GM06990 (cell line): ENCODE measurements at places on chromosomes 3 and 15.

DNA sequence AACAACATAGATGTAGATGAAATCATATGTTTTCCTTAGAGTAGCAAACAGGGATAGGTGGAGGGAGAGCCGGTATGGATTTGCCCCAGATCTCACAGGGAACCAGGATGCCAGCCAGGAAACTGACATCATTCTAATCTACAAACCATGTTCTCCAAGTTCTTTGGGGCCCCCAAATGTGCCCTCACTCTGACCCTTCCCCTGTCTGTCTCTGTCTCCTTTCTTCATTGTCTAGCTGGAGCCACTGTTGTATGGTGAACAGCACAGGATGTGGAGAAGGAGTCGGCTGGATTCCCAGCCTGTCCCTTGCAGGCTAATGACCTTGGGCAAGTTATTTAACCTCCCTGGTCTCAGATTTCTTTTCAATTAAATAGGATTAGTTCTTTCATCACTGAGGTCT, 962 bp downstream of the ATP13A5 start:
- no peak for DNase-seq

- no peak for DNase-seq
Measured at GRCh38 chr15:51335538-51336410, 2.6 kb downstream of the CYP19A1 start.

GRCh38 chr3:139481116-139481515, 4.8 kb upstream of the RBP2 start:
- no peak for DNase-seq

DNA sequence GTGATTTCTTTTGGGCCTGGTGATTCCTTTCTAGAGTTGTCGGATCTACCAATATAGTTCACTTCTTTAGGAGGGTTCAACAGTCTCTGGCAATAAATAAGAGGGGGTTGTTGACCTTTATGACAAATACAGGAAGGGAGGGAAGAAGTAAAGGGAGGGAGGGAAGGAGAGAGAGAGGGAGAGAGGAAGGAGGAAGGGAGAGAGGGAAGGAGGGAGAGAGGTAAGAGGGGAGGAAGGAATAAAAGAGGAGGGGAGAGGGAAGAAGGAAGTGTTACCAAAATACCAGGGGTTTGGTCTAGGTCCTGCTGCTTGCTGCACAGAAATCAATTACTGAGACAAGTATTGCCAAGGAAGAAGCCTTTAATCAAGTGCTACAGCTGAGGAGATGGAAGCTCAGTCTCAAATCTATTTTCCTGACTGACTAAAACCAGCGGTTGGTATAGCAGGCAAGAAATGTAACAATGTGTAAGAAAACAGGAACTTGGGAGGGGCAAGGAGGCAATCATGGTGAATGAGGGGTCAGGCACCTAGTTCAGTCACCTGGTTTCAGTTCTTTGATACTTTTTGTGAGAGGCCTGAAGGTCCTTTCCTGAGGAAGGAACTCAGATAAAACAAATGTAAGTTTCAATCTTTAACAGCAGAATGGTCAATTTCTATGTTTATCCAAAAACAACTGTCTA, 14.1 kb upstream of the TMEM40 start:
- DNase-seq, result no peak

DNA sequence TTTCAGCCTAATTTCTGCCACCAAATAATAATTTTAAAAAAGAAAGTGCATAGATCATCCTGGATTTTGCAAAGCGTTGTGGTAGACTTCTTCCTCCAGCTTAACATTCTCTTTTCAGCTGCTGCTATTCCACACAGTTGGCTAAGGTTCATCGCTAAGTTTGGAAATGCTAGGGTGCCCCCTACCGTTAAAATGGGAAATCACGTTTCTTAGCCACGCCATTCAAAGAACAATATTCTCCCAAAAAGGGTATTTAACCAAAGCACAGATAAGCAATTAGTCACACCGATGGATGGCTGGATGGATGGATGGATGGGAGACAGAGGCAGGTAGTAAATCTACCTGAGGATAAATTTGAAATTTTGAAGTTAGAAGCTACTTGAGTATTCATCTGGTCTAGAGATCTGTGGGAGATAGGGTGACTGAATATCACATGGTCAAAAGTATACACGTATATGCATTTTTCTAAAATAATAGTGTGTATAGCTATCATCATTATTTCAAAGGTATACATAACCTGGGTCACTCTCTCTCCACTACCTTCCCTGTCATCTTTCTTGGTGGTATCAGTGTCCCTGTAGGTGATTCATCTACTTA, 67.2 kb downstream of the EFHB start:
- peak; percentile 18 for DNase-seq

GRCh38 chr3:106025151-106025722, 156.4 kb upstream of the CBLB start:
- no peak for DNase-seq

GRCh38 chr3:133295199-133295901, 104.5 kb upstream of the BFSP2 start:
- DNase-seq, result peak; percentile 16

- no peak for DNase-seq
Measured at GRCh38 chr3:72559385-72559784, 288.9 kb downstream of the SHQ1 start.

GRCh38 chr3:50133283-50133615, 21.9 kb upstream of the SEMA3F start:
- no peak for DNase-seq

DNA sequence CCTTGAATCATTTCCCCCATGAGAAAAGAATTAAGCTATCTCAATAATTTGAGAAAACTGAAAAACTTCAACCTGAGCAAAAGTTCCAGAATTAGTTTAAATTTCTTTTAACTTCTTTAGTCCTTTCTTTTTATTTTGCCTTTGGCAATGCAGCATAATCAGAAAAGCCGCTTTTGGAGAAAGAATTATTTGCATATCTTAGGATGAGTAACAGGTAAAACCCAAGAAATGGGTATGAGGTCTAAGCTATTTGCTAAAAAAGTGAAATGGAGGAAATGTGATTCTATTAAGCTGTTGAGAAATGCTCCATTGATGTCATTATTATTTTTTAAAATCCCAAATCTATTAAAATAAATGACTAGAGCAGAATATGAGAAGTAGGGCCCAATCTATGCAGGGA, 1238.3 kb upstream of the GBE1 start:
- no peak for DNase-seq

DNA sequence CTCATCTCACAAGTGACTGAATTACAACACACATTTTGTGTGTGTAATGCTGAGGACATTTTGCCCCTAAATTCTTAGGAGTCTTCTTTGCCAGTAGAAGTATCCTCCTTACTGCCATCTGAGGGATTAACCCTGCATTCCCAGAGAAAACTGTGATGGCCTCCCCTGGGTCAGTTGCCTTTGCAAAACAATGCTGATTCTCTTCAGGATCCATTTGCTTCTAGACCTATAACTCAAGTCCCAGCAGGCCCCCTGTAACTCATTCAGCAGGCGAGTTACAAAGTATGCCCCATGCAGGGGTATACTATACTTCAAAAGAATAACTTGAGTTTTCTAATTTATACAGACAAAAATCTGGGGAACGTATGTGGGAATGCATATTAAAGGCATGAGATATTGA, 6.6 kb upstream of the MCF2L2 start:
- no peak for DNase-seq

DNA sequence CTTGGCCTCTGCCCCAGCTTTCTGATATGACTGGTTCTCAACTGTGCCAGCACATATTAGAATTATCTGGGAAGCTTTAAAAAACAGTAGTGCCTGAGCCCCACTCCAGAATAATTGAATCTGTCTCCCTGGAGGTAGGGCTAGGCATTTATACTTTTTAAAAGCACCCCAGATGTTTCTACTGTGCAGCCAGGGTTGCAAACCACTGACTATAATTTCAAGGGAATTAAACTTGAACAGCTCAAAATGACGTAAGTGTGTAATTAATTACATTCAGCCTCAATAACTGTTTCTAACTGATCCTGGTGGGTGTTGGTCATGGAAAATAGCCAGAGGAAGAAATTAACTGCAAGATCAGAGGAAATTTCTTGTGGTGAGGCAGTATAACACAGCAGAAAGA, 4.4 kb upstream of the IRAK2 start:
- DNase-seq, result no peak

DNA sequence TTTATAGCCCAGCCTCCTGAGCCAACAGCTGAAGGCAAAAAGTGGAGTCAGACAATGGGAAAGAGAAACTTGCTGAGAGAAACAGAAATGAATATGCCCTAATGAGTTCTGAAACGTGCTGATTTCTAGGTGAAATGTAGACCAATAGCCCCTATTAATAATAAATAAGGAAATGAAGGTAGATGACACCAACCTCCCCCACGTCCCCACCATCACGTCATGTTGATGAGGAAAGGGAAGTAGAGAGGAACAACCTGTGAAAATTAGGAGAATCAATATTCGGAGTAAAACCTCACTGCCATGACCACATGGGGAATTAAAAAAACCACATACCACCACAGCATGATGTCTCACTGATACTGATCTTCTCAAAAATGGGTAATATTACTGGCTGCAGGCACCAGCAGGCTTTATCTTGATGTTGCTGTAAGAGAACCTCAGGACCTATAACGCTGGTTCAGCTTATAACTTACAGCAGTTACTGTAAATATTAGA, 64.0 kb downstream of the KAT2B start:
- no peak for DNase-seq

DNA sequence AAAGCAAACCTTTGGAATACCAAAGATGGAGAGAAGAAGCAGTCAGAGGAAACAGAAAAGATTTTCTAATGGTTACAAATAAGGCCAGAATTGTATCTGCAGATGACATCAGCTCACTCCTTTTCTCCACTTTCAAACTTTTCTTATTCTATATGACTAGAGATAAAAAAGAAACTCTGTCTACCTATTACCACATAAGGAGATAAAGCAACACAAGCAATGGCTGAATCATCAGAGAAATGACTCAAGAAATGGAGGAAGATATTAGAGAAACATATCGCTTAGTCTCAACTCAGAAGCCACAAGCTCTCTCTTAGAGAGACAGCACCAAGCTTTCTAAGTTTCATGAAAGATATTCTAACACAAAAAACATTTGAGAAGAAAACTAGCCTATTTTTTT, 784.0 kb downstream of the ZPLD1 start:
- DNase-seq, result peak; percentile 1

DNA sequence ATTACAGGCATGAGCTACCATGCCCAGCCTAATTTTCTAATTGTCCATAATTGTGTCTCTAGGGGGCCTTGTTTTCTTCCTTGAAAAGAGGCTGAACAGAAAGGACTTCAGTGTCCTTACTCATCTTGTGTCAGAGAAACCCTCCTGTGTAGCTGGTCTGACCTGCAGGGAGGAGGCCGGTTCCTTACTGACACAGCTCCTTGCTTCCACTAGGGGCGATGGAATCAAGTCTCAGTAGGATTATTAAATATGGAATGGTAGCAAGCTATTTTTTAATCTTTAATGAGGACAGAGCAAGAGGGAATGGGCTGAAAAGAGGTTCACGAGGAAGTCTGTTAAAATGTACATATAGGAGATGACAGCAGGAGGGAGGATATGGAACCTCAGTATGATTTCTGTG, 8.6 kb downstream of the LPCAT4 start:
- DNase-seq, result no peak

DNA sequence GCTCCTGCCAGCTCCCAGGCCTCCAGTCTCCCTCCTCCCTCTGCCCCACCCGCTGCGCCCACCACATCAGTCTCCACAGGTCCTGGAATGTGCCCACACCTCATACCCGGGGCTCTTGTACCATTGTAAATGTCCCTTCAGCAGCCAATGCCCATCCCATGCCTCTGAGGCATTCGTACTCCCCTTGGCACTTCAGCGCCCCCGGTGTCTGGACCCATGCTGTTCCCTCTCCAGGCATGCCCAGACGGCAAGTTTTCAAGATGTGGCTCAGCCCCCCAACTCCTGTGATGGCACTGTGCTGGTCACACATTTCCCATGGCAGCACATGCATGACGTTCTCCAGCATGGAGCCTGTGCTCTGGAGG, 13.3 kb downstream of the PLXND1 start:
- no peak for DNase-seq

- no peak for DNase-seq
Measured at GRCh38 chr15:79778378-79778990, 118.3 kb downstream of the MTHFS start.

GRCh38 chr3:153159771-153160397, 2.1 kb upstream of the RAP2B start:
- no peak for DNase-seq

- DNase-seq, result no peak
Measured at GRCh38 chr3:37546876-37547275, 314.8 kb upstream of the CTDSPL start.

GRCh38 chr15:69609176-69609575, 156.6 kb downstream of the RPLP1 start:
- no peak for DNase-seq

- DNase-seq, result no peak
Measured at GRCh38 chr3:187746059-187746441, 782 bp upstream of the BCL6 start.
